ENCODE measurements at places on chromosomes 1 and 21.

- DNase-seq = no peak
These were observed 238.2 kb upstream of the PROX1 start for GRCh38 chr1:213749558-213749957.

DNA sequence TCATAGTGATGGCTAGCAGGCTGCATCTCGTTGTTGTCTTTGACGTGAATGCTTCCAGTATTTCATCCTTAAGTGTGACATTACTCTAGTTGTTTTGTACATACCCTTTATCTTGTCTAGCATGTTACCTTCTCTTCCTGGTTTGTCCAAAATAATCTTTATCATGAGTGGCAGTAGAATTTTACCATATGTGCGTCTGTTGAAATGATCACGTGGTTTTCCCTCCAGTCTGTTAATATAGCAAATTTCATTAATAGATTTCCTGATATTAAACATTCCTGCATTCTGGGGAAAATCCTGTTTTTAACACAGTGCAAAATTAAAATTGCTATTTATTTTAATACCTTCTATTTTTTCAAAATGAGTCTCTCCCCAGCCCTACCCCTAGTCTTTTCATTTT, 15.6 kb downstream of the ADARB1 start:
- no peak for DNase-seq

- no peak for DNase-seq
These were observed 83.0 kb downstream of the NTPCR start for GRCh38 chr1:233033361-233033760.

GRCh38 chr1:48726557-48727215, 50.0 kb downstream of the BEND5 start:
- no peak for DNase-seq

GRCh38 chr1:61064673-61065072, 17.7 kb upstream of the NFIA start:
- no peak for DNase-seq

- DNase-seq = no peak
These were observed 335.8 kb downstream of the CAMTA1 start for GRCh38 chr1:7120863-7121621.
